ENCODE measurements at places on chromosomes 16 and 17.
A peak's percentile ranks its signal among the peaks of the same experiment; 100 is the strongest.

- no peak for DNase-seq
Measured at GRCh38 chr16:70480127-70481105, 26.0 kb downstream of the FCSK start.

DNA sequence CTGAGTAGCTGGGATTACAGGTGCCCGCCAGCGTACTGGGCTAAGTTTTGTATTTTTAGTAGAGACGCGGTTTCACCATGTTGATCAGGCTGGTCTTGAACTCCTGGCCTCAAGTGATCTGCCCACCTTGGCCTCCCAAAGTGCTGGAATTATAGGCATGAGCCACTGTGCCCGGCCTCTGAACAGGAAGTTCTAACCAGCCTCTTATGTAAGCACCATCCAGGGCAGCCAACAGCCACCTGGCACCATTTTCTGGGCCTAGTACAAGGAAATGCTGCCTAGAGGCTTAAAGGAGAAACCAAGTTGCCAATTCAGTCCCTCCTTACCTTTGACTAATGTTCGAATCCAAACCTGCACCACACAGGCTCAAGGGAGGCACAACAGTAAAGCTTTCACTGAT lies 8.5 kb upstream of the SLC39A11 start:
- no peak for DNase-seq

- peak; percentile 46 for DNase-seq
Measured at GRCh38 chr17:386141-386876, 33.7 kb upstream of the RPH3AL start.

GRCh38 chr16:53219795-53220454 lies 165.1 kb downstream of the CHD9 start:
- DNase-seq = no peak

GRCh38 chr17:13086142-13086769 lies 68.4 kb upstream of the ELAC2 start:
- DNase-seq = no peak

- no peak for DNase-seq
Measured at GRCh38 chr16:84947022-84947421, 64.3 kb downstream of the ZDHHC7 start.

GRCh38 chr16:30853758-30854157 lies 40.1 kb downstream of the BCL7C start:
- no peak for DNase-seq

DNA sequence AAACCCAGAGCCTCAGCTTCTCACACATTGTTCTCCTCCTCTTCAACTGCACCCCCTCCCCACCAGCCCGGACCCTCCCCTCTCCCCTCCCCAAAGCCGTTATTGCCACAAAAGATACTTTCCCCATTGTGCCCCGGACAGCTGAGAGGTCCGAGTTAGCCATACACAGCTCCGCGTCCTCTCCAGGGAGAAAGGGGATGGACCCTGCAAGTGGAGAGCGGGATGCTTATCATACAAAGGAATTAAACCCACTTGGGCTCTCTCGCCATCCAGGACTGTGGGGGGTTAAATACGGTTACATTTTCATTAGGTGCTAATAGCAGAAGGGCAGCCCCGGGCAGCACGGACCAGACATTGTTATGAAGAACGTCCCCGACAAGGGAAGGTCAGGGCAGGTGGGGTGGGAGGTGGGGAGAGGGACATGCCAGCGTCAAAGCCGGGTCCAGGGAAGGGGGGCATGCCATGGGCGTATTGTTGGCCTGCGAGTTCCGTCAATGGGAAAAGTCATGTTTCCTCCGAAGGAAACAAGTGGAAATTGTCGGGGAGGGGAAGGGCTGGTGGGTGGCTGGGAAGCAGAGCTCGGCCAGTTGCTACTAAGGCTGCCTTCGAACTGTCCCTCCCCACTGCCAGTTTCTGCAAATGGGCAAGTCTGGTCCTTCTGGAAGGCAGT lies 99.1 kb downstream of the SOX9 start:
- DNase-seq = no peak

DNA sequence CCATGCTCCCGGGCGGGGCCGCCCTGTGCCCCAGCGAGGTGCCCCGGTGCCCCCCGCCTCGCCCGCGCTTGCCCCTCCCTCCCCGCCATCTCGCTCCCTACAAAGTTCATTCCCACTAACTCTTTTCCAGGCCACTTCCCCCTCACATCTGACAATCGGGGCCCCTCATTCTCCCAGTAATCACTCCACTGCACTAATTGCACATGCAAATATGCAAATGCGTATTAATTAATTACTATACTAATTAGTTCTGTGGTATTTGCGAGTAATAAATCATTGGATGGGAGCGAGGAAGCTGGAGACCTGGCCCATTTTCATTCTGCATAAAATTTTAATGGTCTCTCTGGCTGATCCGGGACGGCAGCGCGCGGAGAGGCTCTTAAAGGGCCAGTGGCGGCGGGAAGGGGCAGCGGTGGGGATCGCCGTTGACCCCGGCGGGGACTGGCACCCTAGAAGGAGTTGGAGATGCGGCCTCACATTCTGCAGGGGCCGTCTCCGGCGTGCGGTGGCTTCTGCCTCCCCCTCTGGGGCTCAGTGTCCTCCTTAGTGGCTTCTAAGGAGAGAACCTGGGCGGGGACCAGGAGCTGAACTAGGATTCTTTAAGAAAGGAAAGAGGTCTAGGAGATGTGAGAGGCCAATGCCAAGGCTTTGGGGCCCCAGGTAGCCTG lies 8.4 kb upstream of the PPP1R1B start:
- no peak for DNase-seq

DNA sequence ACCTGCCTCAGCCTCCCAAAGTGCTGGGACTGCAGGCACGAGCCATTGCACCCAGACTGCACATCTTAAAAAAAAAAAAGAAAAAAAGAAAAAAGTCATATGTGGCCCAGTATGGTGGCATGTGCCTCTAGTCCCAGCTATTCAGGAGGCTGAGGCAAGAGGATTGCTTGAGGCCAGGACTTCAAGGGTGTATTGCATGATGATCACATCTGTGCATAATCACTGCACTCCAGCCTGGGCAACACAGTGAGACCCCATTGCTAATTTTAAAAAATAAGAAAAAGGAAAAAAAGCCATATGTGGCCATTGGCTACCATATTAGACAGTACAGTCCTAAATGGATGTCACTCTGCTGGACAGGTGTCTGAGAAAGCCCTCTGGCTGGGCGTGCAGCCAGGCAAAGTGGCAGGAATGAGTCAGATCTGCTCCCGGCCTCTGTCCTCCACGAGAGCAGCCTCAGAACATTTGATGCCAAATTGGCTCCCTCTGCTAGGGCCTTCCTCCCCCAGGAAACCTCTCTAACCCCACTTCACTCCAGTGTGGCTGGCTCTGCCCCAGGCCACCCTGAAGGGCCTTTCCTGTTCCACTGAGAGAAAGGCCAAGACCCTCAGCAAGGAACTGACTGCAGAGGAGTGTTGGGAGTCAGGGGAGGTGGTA lies 14.7 kb downstream of the CA7 start:
- DNase-seq = no peak

DNA sequence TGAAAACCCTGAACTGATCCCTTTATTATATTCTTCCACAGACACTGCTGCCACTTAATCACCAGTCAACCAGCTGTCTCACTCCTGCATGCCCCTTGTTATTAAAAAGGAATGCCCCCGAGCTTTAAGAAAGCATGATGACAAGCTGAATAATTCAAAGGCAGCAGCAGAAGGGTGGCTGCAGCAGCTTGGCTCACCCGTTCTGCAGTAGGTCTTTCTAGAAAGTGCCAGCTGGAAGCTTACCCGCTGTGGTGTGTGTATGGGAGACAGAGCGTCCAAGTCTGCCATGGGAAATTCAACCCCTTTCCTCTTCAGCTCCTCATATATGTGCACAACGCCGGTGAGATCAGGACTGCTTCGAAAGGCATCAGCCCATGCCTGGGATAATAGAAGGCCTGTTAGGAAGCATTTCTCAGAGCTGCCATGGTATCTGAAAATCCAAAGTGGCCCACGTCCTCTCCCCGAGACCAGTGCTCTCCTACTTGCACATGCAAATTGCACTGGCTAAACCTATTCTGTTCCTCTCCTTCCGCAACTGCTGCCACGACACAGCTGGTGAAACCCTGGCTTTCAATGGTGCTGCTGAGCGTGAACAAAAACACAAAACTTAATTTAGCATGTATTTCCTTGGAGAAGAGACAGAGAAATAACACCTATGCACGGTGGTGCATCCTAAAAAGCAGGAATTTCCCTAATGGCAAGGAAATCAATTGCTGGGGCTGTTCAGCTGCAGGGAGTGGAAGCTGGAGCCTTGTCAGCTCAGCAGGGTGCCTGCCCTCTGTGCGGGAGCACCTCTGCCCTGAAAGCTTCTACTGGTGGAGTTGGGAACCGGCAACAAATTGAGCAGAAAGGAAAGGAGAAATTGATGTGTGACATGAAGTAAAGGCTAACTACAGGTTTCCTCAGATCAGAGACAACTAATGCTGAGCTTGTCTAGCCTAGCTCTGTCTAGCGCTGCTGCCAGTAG lies 47.9 kb upstream of the SREBF1 start:
- no peak for DNase-seq
